ENCODE measurements at places on chromosomes 3 and 15.

GRCh38 chr15:92705764-92706163 is 50.2 kb upstream of the FAM174B start:
- DNase-seq: no peak

DNA sequence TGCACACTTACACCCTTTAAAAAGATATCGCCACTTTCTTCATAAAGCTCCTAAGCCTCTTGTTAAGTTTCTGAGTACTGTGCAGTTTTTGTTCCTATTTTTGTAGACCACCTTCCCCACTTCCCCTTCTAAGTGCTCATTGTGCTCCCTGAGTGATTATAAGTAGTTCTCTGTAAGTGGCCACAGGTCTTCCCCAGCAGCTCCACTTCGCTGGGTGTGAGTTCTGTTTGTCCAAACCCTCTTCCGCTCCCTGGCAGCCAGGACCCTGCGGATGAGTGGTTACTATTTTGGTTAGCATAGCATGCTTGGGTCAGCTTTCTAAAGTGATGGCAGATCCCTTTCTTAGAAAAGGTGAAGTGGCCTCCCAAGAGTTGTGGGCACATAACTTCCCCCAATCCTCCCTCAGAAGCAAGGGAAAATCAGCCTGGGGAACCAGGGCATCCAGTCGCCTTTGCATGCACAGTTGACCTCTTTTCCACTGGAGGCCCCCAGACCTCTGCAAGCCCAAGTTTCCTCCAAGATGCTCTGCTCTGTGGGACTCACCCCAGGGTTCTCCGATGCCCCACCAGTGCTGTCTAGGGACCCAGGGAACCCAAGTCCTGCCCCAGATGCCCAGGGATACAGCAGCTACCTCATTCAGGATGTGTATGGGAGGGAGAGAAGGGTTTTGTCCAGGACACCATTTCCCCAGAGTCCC is 69.6 kb downstream of the ATP10A start:
- DNase-seq: no peak

DNA sequence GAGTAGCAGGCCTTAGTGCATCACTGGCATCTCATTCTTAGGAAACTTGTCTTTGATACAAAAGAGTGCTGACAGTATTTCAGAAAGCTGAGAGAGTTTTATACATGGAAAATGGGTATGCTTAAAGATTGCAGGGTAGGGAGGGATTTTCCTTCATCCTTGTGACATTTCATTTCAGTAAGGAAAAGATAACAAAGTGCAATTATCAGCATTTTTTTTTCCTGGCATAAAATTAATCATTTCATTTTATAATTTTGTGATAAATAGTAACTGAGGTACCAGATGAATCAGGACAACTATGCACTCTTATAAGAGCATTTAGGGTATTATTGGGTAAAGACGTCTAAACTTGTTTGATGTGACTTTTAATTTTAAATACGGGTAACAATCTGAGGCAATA is 10.3 kb downstream of the KBTBD8 start:
- no peak for DNase-seq

- DNase-seq: no peak
Measured at GRCh38 chr3:164360738-164361406, 717.4 kb downstream of the SI start.

DNA sequence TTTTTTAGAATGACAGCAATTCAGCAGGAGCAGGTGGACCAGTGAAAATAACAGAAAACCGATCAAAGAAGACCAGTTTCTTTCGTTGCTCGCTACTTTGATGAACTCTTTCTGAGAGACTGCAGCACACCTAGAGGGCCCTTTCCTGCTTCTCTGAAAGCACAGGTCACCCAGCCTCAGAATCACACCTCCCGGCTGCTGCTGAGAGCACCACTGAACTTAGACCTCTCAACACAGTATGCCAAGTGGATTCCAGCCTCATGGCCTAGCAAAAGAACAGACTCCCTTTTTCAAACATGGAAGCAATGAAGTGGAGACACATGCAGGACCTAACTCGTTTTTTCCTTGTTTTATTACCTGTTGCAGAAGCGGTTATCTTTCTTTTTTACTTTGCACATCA is 13.9 kb upstream of the APH1B start:
- DNase-seq: no peak
